ENCODE measurements at places on chromosomes 11 and 22. TPM values are rescaled to one million over a fixed set of nuclear protein-coding genes. Genes with fewer than 3 reads are reported as not detected.
A peak's percentile ranks its signal among the peaks of the same experiment; 100 is the strongest.

Gene C11orf42
- not detected for total RNA-seq

GRCh38 chr11:34620820-34621792, at the start of gene EHF:
EHF (plus strand) TSS chr11:34621093; CDS start chr11:34642631, 21,538 bp downstream.
- DNase-seq = no peak

Gene YPEL1
- 1.0 TPM for total RNA-seq

- DNase-seq = no peak
Measured at GRCh38 chr11:650482-650881, 13.4 kb downstream of the DRD4 start.

Gene C1QTNF5
- 0.11 TPM for total RNA-seq

DNA sequence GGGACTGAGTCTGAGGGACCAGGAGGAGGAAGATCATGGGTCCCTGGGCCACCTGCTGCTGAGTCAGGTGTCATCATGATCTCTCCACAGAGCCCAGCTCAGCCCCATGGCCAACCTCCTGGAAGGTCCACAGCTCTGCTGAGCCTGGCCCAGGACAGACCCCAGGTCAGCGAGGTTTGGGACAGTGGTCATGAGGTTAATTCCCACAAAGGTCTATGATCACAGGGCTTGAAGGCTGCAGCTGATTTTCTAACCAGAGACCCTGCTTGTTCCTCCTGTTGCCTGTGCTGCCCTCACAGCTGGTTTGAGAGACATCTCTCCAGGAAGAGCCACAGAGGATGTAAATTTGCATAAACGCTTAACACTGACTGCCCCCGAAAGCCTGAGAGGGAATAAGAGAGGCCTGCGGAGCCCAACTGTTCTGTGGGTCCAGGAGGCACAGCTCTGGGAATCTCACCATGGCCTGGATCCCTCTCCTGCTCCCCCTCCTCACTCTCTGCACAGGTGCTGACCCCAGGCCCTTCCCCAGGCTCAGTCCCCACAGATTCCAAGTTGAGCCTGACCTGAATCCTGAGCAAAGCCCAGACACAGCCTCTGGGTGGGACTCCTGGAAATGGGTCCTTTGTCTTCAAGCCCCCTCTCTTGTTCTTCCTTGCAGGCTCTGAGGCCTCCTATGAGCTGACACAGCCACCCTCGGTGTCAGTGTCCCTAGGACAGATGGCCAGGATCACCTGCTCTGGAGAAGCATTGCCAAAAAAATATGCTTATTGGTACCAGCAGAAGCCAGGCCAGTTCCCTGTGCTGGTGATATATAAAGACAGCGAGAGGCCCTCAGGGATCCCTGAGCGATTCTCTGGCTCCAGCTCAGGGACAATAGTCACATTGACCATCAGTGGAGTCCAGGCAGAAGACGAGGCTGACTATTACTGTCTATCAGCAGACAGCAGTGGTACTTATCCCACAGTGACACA, 102.8 kb downstream of the GGTLC2 start:
- no peak for DNase-seq

Gene ACR
- total RNA-seq = not detected

DNA sequence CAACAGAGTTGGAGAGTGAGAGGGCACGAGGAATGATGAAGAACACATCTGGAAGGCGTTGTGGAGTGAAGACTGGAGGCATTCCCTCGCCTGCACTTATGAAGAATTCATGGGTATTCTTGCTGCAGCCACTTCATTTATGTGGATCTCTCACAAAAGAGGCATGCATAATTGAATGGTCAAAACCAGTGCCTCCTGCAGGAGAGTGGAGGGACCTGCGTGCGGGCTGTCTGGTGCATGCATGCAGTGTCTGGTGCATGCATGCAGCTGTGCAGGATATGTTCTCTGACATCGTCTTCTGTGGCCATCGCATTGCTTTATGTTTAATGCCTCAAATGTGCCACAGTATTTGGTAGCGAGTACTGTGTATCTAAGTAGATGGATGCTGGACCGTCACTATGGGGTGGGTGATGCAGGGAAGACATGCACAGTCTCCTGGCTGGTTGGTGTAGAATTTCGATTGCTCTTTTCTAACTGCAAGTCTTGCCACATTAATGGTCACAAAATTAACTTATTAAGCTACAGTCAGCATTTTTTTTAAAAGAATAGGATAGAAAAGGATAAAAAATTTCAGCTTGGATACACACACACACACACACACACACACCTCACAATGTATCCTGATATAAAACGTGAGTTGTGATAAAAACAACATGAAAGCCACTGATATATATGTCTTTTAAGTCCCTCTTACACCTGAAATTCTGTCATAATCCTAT, 20.9 kb upstream of the NTM start:
- DNase-seq = no peak

DNA sequence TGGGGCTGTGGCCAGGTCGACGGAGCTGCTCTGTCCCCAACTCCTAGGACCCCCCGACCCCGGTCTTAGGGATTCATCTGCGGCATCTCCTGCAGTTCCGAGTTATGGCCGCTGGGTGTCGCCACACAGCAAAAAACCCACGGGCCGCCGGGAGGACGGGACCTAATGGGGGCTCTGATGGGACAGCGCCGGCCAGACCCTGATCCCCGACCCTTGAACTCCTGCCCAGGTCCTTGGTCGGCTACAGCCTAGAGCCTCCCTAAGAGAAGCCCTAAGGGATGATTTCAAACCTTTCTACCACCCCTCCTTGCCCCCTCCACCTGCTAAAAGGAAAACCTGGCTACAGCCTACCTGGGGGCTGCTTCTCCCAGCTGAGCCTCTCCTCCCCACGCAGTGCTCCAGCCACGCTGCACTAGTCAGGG, 30.8 kb upstream of the LRRC10B start:
- DNase-seq = peak; percentile 55

Gene ARFGAP2
- 134 TPM for total RNA-seq

Gene OR2AG2
- not detected for total RNA-seq

DNA sequence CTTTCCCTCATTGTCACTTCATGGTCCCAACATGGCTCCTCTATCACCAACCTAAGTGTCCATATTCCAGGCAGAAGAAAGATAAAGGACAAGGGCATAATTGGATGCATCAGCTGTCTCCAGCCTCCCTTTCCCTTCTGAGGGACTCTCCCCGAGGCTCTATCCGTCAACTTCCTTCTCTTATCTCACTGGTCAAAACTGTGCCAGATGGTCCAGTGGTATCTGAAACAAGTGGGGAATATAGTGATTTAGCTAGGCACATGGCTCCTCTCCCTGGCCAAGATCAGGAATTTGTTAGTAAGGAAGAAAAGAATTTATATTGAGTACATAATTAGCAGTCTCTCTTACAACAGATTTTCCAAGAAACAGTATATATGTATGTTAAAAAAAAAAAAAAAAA, 12.6 kb upstream of the SPON1 start:
- no peak for DNase-seq

- no peak for DNase-seq
Measured at GRCh38 chr11:132742929-132743328, 789.4 kb downstream of the OPCML start.

DNA sequence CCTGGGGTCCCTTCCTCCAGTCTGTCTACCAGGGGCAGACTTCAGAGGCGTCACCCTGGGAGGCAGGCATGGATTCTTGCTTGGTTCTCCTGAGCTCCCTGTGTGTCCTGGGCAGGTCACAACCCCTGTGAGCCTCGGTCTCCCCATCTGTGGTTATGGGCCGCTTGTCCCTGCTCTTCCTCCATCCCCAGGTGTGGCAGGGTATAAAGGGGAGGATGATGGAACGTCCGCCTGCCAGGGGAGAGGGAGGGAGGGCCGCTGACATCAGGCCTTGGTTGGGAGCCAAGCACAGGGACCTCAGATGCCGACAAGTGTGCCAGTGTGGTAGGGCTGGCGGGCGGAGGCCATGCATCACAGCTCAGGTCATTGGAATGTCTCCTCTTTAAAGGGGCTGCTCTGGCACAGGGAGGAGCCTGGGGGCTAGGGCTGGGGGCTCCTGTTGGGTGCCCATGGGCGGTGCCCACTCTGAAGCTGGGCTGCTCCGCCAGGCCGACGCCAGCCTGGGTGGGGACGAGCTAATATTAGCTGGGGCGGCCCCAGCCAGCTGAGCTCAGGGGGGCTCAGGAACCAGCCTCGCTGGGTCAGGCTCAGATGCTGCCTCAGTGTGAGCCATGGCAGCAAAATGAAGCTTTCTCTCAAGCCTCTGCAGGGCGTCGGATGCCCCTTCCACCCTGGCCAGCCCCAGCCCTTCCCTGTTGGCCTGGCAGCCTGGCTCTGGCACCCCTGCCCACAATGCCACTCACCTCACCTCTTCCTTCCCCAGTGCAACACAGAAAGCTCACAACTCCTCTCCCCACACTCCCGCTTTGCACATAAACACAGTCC, 12.8 kb downstream of the KCNC1 start:
- no peak for DNase-seq

GRCh38 chr11:7654195-7654705, 19.1 kb downstream of the CYB5R2 start:
- DNase-seq = no peak

DNA sequence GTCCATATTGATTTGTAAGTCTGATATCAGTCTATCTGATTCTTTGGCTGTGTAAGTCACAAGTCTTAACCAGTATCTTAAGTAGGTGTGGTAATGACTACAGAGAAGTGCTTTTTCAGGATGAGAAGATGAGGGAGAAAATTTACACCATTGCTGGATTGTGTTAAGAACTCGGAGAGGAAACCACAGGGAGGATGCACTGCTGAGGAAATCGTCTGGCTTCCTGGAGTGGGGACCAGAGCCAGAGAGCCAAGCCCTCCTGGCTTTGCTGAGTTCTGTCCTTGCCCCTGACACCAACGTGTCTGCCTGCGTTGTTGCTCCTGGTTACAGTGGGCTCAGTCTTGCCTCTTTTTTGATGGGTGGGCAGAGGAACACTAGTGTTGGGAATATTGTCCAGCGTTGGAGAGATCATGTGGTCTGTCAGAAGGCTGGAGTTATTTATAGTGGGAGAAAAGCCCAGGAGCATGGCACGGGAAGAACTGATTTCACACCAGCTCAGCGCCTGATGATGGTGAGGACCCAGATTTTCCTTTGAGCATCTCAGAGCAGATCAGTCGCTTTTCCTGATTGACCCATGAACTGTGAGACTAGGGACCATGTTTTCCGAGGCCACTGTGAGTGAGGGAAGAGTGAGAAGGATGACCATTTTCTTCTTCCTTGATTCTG, 29.6 kb downstream of the MARK2 start:
- no peak for DNase-seq

Gene ENTHD1
- not detected for total RNA-seq

DNA sequence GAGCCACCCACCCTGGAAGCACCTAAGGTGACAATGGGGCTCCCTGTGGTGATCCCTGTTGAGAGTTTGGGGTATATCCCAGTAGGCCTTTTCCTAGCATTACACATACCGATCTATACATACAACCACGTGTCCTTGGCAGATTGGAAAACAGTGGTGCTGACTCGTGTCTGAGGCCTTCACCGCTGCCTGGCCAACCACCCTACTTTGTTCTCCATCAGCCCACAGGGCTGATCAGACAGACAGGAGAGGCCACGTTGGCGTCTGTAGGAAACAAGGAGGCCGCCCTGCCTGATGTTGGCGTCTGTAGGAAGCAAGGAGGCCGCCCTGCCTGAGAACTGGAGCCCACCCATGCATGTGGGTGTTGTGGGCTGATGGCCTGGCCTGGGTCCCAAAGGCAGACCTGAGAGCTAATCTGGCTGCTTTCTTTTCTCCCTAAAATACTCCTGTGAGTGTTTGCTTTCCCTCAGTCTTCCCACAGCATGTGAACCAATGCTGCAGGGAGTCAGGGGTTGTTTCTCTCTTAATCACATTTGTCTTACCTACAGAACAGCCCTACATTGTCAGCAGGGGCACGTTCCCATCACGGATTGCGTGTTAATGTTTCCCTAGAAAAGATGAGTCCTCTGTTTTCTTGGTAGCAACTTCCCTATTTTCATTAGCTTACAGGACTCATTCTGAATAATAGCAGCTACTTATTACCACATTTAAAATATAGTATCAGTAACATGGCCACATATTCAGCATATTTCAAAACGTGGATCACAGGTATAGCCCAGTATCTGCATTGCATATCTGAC, 57.2 kb downstream of the SBF1 start:
- DNase-seq = no peak

- no peak for DNase-seq
Measured at GRCh38 chr11:82043316-82043715, 690.3 kb downstream of the FAM181B start.

- no peak for DNase-seq
Measured at GRCh38 chr11:12832480-12833224, 158.4 kb downstream of the TEAD1 start.

Gene MYOD1
- not detected for total RNA-seq

Gene NUDT8
- total RNA-seq = 14.0 TPM

DNA sequence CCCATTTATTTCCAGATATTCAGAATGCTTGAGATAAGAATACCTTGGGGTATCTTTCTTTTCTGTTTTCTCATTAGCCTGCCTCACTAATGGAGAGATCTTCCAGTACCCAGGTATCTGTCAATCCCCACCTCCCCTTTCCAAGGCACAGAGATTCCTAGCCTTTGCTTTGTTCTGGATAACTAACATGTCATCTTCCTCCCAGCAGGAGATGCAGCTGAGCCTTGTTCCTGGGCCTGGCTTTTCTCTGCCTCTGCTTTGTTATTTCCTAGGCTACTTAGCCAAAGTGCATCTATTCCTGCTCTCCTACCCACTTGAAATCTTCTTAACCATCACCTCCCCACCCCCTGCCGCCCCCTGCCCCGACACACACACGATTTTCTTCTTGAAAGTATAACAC, 297.1 kb downstream of the NELL1 start:
- DNase-seq = no peak

- no peak for DNase-seq
Measured at GRCh38 chr11:93525601-93526345, 17.4 kb downstream of the SMCO4 start.

DNA sequence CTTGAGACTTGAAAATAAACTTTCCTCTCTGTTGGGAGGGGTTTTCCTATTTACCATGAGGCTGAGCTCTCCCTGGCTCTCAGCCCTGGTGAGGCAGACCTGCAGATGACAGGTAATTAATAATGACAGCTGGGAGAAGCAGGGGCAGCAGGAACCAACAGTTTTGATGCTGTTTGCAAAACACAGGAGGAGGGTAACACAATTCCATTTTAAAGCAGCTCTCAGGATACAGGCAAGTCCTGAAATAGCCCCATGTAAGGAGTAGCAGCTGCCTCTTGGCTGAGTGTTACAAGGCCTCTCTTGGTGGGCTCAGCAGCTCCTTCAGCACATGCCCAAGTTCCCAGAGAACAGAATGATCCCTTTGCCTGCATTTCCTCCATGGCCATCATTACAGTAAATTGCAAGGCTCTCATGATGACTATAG, 13.3 kb downstream of the PARVA start:
- no peak for DNase-seq

DNA sequence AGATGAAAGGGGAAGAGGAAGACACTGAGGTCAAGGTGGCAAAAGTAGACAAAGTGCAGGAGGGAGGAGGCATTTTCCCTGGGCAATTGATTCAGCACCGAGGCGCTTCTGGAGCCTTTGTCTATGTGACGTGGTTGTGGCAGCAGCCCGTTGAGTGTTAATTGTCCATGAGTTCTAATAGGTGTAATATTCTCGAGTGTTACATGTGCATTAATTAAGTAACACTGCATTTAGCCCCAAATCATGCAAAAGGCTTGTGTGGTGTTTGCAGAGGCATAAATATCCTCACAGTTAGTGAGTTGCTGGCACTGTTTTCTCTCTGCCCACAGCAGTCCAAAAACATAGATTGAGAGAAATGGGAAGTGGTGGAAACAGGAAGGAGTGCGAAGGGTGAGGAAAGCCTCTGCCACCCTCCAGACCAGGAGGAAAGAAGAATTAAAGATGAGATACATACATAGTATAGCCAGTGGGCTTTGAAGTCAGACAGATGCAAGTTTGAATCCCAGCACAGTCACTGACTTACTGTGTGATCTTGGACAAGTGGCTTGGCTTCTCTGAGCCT, 361.2 kb downstream of the MN1 start:
- DNase-seq = no peak

Gene SPINDOC
- 95.5 TPM for total RNA-seq

Data from SJSA1 (cell line).